Mesothelial cell of epicardium (in vitro differentiated cells): ENCODE measurements at places on chromosomes 1 and 21. TPM values are rescaled to one million over a fixed set of nuclear protein-coding genes. Genes with fewer than 3 reads are reported as not detected.

GRCh38 chr1:33429856-33430691, 821 bp downstream of the PHC2 start:
- peak; percentile 63 for DNase-seq
- no peak overlapping the region for H3K27ac ChIP-seq
- H3K27me3 ChIP-seq: no peaks in the 10 kb centered on the region
- peaks cover 19% of the 10 kb centered on the region for H3K4me1 ChIP-seq
- no peak overlapping the region for H3K4me3 ChIP-seq

DTL gene
- total RNA-seq: 12.7 to 14.9 TPM (median 14.1 TPM) in 3 replicates

FMO4 gene
- 4.4 to 5.9 TPM (median 5.4 TPM) in 3 replicates for total RNA-seq

DNA sequence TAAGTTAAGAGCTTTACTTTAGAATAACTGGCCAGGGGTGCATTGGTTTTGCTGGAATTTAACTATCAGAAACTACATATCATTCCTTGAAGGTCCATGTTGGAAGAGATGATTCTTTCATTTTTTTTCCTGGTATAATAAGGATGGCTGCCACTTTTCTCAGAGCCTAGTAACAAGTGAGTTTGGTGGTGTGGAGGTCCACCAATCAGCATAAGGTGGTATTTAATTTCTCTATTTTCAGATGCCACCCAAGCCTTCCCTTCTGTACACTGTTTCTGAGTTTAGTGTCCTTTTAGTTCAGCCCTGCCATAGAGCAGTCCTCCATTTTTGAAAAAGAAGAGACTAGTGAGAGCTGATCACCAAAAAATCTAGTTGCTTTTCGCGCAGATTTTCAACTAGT, 386.3 kb downstream of the USP25 start:
- H3K36me3 ChIP-seq: peaks cover 28% of the 10 kb centered on the region
- no peaks in the 10 kb centered on the region for H3K27me3 ChIP-seq
- H3K4me1 ChIP-seq: peaks cover 32% of the 10 kb centered on the region
- no peak for DNase-seq
- H3K4me3 ChIP-seq: no peak overlapping the region

- no peak overlapping the region for H3K27ac ChIP-seq
- H3K4me3 ChIP-seq: no peak overlapping the region
- no peaks in the 10 kb centered on the region for H3K27me3 ChIP-seq
Measured at GRCh38 chr1:90952906-90953305, 68.9 kb downstream of the ZNF644 start.

GRCh38 chr21:30101967-30102366, 64.6 kb downstream of the CLDN17 start:
- no peaks in the 10 kb centered on the region for H3K36me3 ChIP-seq
- no peaks in the 10 kb centered on the region for H3K27me3 ChIP-seq
- DNase-seq: no peak
- no peak overlapping the region for H3K27ac ChIP-seq
- H3K4me1 ChIP-seq: peaks cover 3% of the 10 kb centered on the region
- no peak overlapping the region for H3K4me3 ChIP-seq
